Ascending aorta (tissue), 2 donors: ENCODE measurements at places on chromosomes 5 and 9. TPM values are rescaled to one million over a fixed set of nuclear protein-coding genes. Genes with fewer than 3 reads are reported as not detected.
A peak's percentile ranks its signal among the peaks of the same experiment; 100 is the strongest.

GRCh38 chr9:6495466-6495865 is 82.5 kb downstream of the UHRF2 start:
- no peaks in the 10 kb centered on the region for H3K4me1 ChIP-seq
- H3K27ac ChIP-seq, result no peak overlapping the region
- H3K36me3 ChIP-seq, result peaks cover 24% of the 10 kb centered on the region
- no peak for DNase-seq
- H3K27me3 ChIP-seq, result no peaks in the 10 kb centered on the region
- H3K4me3 ChIP-seq, result no peak overlapping the region

GRCh38 chr5:62259699-62260250 is 46.2 kb upstream of the KIF2A start:
- no peak overlapping the region for H3K4me3 ChIP-seq
- no peaks in the 10 kb centered on the region for H3K4me1 ChIP-seq
- no peak for DNase-seq
- H3K27me3 ChIP-seq, result no peaks in the 10 kb centered on the region
- H3K36me3 ChIP-seq, result no peaks in the 10 kb centered on the region

GRCh38 chr5:178117923-178118701 is 4.8 kb downstream of the N4BP3 start:
- no peak for DNase-seq
- H3K27ac ChIP-seq, result no peak overlapping the region
- no peaks in the 10 kb centered on the region for H3K4me1 ChIP-seq
- H3K4me3 ChIP-seq, result no peak overlapping the region

- no peaks in the 10 kb centered on the region for H3K36me3 ChIP-seq
- DNase-seq, result no peak
- no peak overlapping the region for H3K27ac ChIP-seq
- H3K4me1 ChIP-seq, result peaks cover 8% of the 10 kb centered on the region
- H3K4me3 ChIP-seq, result no peak overlapping the region
- H3K27me3 ChIP-seq, result no peaks in the 10 kb centered on the region
These were observed 59.8 kb downstream of the NREP start for GRCh38 chr5:111697215-111697614.

DNA sequence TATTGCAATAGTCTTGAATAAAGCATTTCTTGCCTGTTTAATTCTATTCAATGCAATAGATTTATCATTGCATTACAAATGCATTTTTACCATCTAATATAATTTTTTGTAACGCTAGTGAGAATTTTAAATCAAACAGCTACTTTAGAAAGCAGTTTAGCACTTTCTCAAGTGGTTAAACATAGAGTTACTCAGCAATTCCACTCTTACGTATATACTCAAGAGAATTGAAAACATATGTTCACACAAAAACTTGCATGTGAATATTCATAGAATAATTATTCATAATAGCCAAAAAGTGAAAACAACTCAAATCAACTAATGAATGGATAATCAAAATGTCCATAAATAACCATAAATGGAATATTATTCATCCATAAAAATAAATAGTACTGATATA is 244.7 kb downstream of the TMEM167A start:
- H3K27ac ChIP-seq, result no peak overlapping the region
- no peaks in the 10 kb centered on the region for H3K27me3 ChIP-seq
- no peaks in the 10 kb centered on the region for H3K4me1 ChIP-seq
- H3K36me3 ChIP-seq, result no peaks in the 10 kb centered on the region
- H3K4me3 ChIP-seq, result no peak overlapping the region

- peaks cover 9% of the 10 kb centered on the region for H3K4me1 ChIP-seq
- DNase-seq, result no peak
- no peaks in the 10 kb centered on the region for H3K36me3 ChIP-seq
- H3K27ac ChIP-seq, result peak overlapping the region; percentile 72
These were observed 46.1 kb downstream of the PTTG1 start for GRCh38 chr5:160467555-160468362.

DNA sequence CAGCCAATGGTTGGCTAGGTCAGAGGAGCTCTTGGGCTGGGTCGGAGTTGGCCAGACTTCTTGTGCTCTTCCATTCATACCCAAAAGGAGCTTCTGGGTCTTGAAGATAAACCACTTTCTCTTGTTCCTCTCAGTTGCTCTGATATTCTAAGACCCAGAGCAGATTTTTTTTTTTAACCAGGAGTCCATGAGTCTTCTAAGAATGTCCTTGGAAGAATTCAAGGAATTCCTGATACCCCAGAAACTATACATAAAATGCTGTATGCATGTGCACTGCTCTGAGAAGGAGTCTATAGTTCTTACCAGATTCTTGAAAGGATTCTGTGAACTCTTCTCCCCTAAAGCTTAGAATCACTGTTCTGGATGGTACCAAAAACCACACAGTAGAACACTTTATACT is 9.9 kb upstream of the PALM2AKAP2 start:
- H3K36me3 ChIP-seq, result no peaks in the 10 kb centered on the region
- H3K4me3 ChIP-seq, result no peak overlapping the region
- no peak for DNase-seq

GRCh38 chr5:68217047-68217355 is 1.4 kb downstream of the PIK3R1 start:
- peak overlapping the region; percentile 99 for H3K4me3 ChIP-seq
- no peaks in the 10 kb centered on the region for H3K36me3 ChIP-seq
- peak overlapping the region; percentile 96 for H3K27ac ChIP-seq
- DNase-seq, result no peak
- no peaks in the 10 kb centered on the region for H3K4me1 ChIP-seq
- H3K27me3 ChIP-seq, result no peaks in the 10 kb centered on the region

DNA sequence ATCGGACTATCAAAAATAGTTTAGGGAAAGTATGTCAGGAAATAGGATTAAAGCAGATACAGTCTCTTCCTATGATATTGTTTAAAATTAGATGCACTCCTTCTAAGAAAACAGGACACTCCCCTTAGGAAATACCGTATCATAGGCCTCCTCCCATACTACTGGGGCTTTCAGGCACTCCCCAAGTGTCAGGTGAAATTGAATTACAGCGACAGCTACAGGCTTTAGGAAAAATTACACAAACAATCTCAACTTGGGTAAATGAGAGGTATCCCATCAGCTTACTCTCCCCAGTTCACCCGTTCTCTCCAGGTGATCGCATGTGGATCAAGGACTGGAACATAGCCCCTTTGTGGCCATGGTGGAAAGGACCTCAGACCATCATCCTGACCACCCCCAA is 110.4 kb upstream of the EPB41L4A start:
- H3K4me3 ChIP-seq, result no peak overlapping the region
- no peaks in the 10 kb centered on the region for H3K27me3 ChIP-seq

GRCh38 chr9:23571414-23572104 is 254.5 kb downstream of the ELAVL2 start:
- no peak for DNase-seq
- no peaks in the 10 kb centered on the region for H3K36me3 ChIP-seq
- H3K4me1 ChIP-seq, result no peaks in the 10 kb centered on the region
- H3K27me3 ChIP-seq, result no peaks in the 10 kb centered on the region

DNA sequence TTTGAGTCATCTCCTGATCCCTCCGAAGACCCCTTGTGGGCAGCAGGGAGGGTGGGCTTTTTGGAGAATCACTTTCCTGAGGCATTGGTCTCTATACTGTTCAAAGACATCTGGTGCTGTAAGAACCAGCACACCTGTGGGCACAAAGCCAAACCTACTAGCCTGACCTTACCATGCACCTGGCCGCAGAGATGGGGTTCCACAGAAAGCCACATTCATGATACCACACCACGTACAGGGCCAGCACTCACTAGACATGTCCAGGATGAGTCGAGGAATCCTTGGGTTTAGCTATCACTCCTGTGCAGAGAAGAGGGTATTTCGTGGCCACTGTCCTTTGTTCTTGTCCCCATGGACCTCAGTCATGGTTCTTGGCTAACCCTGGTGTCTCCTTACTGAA is 203.4 kb downstream of the CACNA1B start:
- H3K36me3 ChIP-seq, result no peaks in the 10 kb centered on the region
- H3K27ac ChIP-seq, result no peak overlapping the region
- no peaks in the 10 kb centered on the region for H3K4me1 ChIP-seq
- H3K27me3 ChIP-seq, result no peaks in the 10 kb centered on the region
- H3K4me3 ChIP-seq, result no peak overlapping the region

DNA sequence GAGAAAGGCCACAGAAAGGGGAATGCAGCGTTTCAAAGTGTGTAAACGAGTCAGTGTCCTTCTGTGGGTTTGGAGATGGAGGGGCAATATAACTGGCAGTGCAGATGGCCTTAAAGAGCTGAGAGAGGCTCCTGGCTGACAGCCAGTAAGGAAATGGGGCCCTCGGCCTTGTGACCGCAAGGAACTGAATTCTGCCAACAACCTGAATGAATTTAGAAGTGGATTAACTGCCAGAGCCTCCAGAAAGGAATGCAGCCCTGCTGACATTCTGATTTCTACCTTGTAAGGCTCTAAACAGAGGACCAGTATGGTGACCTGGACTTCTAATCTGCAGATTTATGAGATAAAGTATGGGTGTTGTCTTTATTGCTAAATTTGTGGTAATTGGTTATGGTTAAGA is 17.5 kb upstream of the NREP start:
- no peaks in the 10 kb centered on the region for H3K27me3 ChIP-seq
- no peaks in the 10 kb centered on the region for H3K4me1 ChIP-seq
- H3K4me3 ChIP-seq, result no peak overlapping the region

- H3K36me3 ChIP-seq, result no peaks in the 10 kb centered on the region
- no peak overlapping the region for H3K27ac ChIP-seq
- no peak for DNase-seq
- H3K4me1 ChIP-seq, result no peaks in the 10 kb centered on the region
- H3K4me3 ChIP-seq, result no peak overlapping the region
- no peaks in the 10 kb centered on the region for H3K27me3 ChIP-seq
These were observed 94.7 kb downstream of the YTHDC2 start for GRCh38 chr5:113608113-113608596.

GRCh38 chr9:136241542-136241941 is 4.1 kb downstream of the QSOX2 start:
- no peak overlapping the region for H3K4me3 ChIP-seq
- H3K27ac ChIP-seq, result no peak overlapping the region
- H3K36me3 ChIP-seq, result peaks cover 2% of the 10 kb centered on the region

DNA sequence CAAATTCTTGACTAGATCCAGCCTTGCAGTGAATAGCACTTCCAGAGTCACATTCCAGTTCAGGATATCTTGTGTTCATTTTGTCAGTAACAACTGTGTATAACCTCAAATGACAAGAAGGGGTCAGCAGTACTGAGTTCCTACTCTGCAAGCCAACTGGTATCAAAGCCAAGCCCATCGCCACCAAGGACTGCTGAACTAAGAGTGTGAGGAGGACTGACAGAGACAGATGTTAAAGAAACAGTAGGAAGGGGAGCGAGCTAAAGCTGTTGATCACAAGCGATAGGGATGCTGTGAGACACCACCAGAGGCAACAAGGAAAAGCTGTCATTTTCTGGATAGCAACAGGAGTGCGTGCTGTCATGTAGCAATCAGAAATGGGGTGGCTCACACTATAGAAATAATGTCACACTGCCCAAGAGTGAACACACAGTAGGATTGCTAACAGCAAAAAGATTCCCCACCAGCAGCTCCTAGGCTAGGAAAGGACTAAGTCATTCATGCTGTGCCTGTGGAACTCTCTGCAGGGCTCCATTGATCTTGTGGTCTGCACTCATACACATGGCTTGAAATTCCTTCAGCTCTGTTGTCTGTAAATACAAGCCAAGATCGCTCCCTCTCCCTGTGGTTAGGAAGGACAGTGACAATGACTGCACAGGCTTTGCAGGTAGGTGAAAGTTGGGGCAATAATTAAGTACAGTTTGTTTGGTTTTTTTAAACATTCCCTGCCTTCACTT is 658.6 kb downstream of the NR2F1-AS1 start:
- H3K27me3 ChIP-seq, result no peaks in the 10 kb centered on the region
- H3K27ac ChIP-seq, result no peak overlapping the region
- H3K36me3 ChIP-seq, result no peaks in the 10 kb centered on the region

GRCh38 chr5:77935506-77936364 is 159.6 kb upstream of the TBCA start:
- DNase-seq, result no peak
- H3K4me3 ChIP-seq, result no peak overlapping the region
- H3K27ac ChIP-seq, result no peak overlapping the region
- no peaks in the 10 kb centered on the region for H3K4me1 ChIP-seq
- H3K27me3 ChIP-seq, result no peaks in the 10 kb centered on the region

GRCh38 chr9:120688758-120689157 is 25.5 kb downstream of the MEGF9 start:
- DNase-seq, result no peak
- no peak overlapping the region for H3K4me3 ChIP-seq
- no peaks in the 10 kb centered on the region for H3K36me3 ChIP-seq
- no peak overlapping the region for H3K27ac ChIP-seq
- no peaks in the 10 kb centered on the region for H3K27me3 ChIP-seq

DNA sequence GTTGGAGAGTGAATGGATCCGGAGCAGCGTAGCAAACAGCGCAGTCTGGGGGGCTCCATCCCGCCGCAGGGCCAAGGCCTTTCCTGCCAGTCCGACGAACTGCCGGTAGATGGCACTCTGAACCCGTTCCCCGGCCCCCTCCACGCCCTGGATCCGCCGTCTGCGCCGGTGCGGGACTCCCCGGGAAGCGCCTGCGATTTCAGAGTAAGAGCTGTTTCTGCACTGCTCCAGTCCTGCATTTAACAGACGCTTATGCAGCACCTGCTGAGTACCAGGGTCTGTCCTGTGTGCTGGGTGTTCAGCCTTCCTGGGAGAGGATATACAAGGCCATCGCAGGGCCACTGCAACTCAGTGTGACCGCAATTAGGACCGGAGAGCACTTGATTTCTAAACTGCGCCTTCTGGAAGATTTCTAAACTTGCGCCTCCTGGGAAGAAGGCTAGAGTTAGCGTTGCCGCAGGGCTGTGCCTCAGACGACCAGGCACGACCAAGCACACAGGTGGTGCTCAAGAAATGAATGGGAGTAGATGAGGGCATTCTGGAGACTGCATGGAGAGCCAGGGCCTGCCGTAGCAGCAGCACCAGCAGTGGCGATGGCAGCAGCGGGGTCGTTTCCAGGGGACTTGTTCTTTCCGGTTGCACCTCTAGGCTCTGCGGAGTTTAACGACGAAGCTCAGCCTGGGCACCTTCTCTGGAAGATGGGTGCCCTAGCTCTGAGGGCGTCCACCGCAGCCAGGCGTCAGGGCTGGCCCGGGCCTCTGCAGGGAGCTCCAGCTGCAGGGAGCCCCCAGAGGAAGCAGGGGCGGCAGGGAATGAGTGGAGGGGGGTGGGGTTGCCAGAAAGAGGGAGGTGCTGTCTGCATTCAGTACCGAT is 14.3 kb upstream of the TIFAB start:
- no peak for DNase-seq
- no peaks in the 10 kb centered on the region for H3K36me3 ChIP-seq
- peak overlapping the region; percentile 22 for H3K4me3 ChIP-seq
- no peaks in the 10 kb centered on the region for H3K4me1 ChIP-seq
- no peaks in the 10 kb centered on the region for H3K27me3 ChIP-seq
- H3K27ac ChIP-seq, result no peak overlapping the region

- no peak overlapping the region for H3K4me3 ChIP-seq
- no peaks in the 10 kb centered on the region for H3K4me1 ChIP-seq
- H3K27ac ChIP-seq, result no peak overlapping the region
- no peak for DNase-seq
These were observed 25.6 kb upstream of the LARP1 start for GRCh38 chr5:154729613-154730012.

Gene CATSPER3
- total RNA-seq, result not detected

Gene SLC25A2
- not detected for total RNA-seq

Gene ZNF346
- 30.5 TPM for total RNA-seq

Gene PCDHGB4
- 3.6 TPM for total RNA-seq

Gene RALGDS
- total RNA-seq, result 53.9 TPM

Gene HMCN2
- total RNA-seq, result 7.5 TPM
